NCI-H460 (cell line): ENCODE measurements at places on chromosomes 5 and 9.

DNA sequence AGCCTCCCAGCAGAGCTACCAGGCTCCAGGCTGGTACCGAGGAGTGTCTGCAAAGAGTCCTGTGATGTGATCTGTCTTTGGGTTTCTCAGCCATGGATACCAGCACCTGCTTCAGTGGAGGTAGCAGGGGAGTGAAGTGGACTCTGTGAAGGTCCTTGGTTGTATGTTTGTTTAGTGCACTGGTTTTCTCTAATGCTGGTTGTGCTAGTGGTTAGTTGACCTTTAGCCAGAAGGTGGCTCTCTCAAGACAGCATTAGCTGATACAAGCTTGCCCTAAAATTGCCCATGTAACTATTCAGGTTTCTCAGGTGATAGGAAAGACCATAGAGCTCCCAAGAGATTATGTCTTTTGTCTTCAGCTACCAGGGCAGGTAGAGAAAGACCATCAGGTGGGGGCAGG is 87.2 kb downstream of the MTAP start:
- DNase-seq: no peak

DNA sequence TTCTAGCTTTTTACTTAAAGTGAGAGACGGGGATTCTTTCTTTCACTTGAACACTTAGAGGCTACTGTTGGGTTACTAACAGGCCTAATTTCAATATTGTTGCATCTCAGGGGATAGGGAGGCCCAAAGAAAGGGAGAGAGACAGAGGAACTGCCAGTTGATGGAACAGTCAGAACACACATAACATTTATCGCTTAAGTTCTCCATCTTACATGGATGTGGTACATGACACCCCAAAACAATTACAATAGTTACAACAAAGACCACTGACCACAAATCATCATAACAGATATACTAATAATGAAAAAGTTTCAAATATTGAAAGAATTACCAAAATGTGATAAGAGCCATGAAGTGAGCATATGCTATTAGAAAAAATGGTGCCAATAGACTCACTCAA is 4.3 kb upstream of the RIC1 start:
- DNase-seq: no peak

- no peak for DNase-seq
These were observed 186.9 kb downstream of the MCTP1 start for GRCh38 chr5:95098012-95098411.

DNA sequence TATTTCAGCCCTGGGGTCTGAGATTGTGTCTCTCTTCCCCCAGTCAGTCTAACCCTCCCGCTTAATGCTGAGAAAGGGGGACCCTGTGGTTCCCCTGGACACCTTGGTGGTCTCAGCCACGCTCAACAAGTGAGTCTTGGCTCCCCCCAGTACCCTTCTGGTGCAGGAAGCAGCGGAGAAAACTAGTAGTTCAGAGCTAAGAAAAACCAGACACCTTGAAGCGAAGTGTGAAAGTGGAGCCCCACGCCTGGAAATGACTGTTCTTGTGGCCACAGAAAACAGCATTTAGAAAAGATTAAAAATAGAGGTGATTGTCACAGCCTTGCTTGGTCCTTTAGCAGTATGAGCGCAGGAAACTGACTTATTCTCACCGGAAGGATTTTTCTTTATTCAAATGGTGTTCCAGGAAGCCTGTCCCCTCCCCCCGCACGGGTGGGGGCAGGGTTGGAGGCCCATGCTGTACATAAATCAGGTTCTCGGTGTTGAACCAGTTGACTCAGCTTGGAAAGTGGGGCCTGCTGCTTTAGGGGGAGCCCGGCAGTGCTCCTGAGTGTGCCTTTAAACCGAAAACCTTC is 8.1 kb downstream of the ARPC5L start:
- no peak for DNase-seq

GRCh38 chr5:131523500-131524185 is 111.4 kb downstream of the RAPGEF6 start:
- no peak for DNase-seq

- no peak for DNase-seq
These were observed 81.4 kb downstream of the ZNF608 start for GRCh38 chr5:124665035-124665434.
